ENCODE measurements at places on chromosomes 4 and X. TPM values are rescaled to one million over a fixed set of nuclear protein-coding genes. Genes with fewer than 3 reads are reported as not detected.

DNA sequence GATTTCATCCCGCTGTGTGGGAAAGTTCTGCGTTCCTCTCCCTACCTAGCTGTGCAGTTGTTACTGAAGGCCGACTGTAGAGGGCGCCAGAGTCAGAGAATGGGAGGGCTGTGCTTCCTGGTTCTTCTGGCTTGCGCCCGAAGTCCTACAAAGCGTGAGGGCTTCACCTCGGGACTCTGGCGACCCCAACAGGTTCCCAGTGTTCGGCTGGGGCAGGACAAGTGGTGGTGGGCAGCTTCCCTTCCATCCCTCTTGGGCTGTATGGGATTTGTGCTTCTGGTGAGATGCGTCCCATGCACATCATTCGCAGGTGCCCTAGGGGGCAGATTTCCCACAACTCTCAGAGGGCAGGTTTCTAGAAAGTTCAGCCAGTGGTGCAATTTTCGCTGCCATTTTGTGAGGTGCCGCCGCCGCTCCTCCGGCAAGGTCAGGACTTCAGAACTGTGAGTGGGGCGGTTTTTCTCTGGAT, 27.3 kb downstream of the CT45A1 start:
- peak; percentile 79 for DNase-seq

DNA sequence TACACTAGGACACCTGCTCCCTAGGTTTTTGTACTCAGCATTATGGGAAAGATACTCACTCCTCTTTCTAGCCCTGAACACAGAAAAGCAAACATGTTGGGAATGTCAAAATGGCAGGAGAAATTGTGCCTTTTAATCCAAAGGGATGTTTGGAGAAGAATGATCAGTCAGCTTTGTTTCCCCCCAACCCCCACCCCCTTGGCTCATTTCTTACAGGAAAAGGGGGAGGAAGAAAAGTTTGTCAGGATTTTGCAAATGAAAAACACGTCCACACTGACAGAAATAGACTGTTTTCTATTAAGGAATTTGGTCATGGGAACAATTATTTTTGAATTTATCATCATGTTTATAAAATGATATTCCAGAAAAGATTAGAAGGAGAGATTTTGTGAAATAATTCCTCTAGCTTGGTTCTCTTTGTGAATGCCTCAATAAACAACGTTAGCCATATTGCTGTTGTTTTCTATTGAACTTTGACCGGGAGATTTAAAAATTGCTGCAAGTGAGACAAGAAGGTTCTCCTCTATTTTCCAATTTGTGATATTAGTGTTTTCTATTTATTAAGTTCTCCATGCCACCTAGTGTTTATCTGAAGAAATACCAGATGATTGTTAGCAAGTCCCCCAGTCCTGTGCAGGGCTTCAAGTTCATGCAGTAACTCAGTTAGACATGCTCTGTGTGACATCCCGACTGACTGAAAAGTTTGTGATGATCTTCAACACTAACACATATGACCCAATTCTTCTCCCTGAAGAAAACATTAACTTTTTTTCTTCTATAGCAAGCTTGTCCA, 31.3 kb upstream of the TFDP3 start:
- DNase-seq, result no peak

DNA sequence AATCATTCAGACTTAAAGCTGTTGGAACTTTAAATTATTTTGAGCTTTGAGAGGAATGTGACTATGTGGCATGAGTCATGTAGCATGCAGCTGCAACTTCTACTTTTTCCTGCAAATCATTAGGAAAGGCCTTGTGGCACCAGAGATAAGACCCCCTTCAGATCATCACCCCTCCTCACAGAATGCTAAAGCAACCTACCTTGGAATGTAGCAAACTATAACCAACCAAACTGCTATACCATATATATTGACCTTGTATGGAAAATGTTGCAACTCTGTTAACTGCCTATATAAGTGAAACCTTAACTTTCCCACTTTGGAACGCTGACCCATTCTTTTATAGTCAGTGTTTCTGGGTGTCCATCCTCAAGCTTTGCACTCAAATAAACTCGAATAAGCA, 32.0 kb downstream of the ATXN3L start:
- DNase-seq, result no peak

- DNase-seq, result no peak
Observed at GRCh38 chr4:833156-833555, 7.2 kb upstream of the CPLX1 start.

- no peak for DNase-seq
Observed at GRCh38 chr4:75831856-75832405, 70.3 kb downstream of the PPEF2 start.

DNA sequence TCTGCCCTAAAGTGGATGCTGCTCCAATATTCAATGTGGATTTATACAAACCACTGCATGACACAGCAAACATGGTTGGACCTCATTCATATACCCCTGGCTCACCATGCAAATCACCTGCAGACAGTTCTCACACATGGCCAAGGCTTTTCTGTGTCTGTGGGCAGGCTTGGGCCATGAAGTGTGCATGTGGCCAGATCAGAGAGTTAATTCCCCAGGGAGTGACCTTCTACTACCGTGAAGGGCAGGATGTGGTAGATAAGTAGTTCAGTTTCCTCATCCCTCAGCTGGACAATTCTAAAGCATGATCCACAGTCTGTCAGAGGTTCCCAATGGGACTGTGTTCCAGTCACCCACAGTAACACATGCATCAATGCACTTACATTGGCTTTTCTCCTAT, 24.6 kb upstream of the BCLAF3 start:
- no peak for DNase-seq

Gene YY2
- 2.5 TPM for total RNA-seq

Gene SLC26A1
- total RNA-seq, result 0.14 TPM

Gene GRIA2
- total RNA-seq, result 1.6 TPM

Gene FRMPD3
- total RNA-seq, result 1.8 TPM

Gene CENPVL3
- not detected for total RNA-seq

Gene ADH7
- total RNA-seq, result not detected

Measured in posterior vena cava (tissue), 2 donors.